ENCODE measurements at places on chromosomes 6 and 20. TPM values are rescaled to one million over a fixed set of nuclear protein-coding genes. Genes with fewer than 3 reads are reported as not detected.
A peak's percentile ranks its signal among the peaks of the same experiment; 100 is the strongest.

Gene CD2AP
- 29.5 TPM for total RNA-seq

Gene PRKN
- total RNA-seq: 6.2 TPM

Gene CTAGE9
- total RNA-seq: not detected

Gene DHX16
- 29.6 TPM for total RNA-seq

Gene NOX3
- not detected for total RNA-seq

Gene RCAN2
- 6.9 TPM for total RNA-seq

DNA sequence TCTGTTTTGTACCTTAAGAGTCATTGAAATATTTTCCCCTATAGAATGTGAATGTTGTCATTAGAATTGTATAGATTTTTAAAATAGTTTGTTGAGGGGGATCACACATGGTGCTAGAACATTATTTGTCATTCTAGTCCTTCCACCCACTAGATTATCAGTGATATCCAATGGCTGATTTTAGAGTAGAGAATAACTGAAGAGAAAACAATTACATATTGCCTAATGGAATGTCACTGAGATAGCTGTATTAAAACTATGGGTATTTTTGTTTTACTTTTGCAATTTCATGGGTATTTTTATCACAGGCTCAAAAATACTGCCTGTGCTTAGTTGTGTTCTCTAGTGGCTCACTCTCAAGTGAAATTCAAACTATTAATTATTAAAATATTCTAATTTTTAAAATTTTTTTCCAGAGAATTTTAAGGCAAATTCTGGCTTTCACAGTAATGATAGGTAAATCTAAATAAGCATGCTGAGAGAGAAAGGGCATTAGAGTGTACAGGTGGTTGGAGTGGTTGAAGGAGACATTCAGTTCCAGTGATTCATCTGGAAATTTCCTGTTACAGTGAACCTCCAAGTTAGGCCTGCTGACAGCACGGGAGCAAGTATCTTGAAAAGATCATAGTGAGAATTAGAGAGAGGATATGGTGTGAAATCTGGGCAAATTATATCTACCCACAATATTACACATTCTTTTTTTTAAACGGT, 399.6 kb downstream of the NKAIN2 start:
- DNase-seq: no peak

DNA sequence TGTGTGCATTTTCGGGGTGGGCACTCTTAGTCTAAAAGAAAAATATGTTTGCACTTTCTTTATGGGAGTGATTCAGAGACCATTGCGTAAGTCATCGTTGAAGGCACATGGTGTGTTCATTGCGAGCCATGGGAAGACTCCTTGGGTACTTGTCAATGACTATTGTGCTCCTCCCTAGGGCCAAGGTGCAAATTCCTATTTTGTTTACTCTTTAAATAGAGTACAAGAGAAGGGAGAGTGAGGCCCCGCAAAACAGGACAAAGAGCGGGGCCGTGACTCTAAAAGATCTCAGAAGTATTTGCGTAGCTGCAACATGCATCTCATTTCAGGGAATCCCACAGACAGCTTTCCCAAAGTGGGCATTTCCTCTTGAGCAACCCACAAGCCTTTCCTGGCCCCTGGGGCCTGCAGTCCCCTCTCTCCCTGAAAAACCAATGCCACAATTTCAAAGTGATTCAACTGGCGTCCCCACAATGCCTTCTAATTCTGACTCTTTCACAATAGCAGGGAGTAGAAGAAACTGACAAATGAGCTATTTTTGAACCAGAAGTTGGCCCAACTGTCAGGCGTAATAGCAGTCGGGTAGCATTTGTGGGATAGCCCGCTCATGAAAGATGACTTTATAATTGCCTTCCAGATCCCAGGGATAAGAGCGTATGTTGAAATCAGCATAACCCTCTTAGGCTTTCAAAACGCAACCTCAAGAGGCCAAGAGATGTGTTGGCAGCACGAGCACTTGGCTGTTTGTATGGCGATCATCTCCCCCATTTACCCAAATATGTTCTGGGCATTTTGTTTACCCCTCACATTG, 277.9 kb upstream of the BMP2 start:
- DNase-seq: no peak

DNA sequence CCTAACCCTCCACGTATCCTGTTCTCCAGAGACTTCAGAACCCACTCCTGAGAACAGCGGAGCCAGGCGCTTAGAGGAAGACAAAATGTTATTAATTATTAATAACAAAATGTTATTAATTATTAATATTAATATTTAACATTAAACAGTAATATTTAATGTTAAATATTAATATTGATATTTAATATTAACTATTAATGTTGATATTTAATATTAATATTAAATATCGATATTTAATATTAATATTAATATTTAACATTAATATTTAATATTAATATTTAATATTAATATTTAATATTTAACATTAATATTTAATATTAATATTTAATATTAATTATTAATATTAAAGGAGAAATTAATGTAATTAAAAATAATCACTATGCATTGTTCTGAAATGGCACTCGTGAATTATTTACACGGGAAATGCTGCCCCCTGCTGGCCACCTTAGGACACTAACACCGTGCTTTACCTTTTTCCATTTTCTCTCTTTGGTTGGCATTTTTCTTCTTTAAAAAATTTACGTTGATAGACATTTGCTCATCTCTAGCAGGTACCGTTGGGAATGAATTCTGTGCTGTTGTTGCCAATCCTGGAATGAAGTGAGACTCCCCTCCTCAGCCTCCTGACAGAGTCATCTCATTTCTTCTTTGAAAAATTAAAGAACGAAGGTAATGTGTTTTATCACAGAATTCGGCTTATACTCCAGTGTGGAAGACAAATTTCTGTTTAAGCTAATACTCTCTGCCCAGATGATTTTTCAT, 7.5 kb upstream of the GGTLC1 start:
- no peak for DNase-seq

DNA sequence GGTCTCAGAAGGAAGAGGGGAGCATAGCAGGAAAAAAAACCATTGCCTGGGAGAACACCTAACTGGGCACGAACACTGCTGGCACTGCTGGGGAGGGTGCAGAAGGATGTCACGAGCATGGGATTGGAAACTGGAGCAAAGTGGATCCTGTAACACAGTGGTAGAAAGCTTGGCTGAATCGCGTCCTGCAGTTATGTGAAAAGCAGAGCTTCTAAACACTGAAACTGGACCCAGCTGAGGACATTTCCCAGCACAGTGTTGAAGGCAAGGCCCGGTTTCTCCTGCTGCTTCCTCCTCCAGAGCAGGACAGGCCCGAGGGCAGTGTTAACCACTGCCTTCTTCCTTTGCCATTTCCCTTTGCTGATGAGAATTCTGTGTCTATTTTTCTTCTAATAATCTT, 6.7 kb downstream of the APMAP start:
- peak; percentile 31 for DNase-seq

DNA sequence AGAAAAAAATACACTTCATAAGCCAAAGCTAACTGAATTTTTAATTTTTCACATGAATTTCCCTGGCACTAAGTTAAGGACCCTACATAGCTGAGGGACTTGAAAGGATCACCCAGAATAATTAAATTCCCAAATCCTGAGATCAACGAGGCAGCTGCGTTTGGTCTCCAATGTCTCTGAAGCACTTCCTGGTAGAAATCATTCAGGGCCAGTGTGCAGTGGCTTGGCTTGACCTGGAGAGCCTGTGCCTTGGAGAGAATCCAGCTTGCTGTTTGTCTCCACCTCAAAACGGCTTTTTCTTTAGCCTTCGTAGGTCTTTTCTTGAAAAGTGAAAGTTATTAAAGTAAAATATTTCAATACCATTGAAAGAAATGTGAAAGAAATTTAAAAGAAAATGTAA, 92.4 kb downstream of the SMOC2 start:
- no peak for DNase-seq

DNA sequence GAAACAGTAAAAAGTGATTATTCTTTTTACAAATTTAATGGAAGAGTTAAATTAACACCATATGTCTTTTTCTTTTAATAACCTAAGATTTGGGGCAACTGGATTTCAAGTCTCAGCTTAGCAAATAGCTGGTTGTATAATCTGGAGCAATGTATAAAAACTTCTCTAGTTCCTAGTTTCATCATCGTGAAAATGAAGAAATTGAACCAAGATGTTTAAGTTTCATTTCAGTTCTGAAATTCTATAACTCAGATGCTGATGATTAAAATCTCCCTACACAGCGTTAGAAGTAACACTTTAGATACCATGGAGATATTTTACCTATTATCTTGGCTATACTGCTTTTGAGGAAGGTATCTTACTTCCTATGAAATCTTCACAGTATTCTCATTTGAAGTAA, 252.0 kb downstream of the KIF16B start:
- no peak for DNase-seq

DNA sequence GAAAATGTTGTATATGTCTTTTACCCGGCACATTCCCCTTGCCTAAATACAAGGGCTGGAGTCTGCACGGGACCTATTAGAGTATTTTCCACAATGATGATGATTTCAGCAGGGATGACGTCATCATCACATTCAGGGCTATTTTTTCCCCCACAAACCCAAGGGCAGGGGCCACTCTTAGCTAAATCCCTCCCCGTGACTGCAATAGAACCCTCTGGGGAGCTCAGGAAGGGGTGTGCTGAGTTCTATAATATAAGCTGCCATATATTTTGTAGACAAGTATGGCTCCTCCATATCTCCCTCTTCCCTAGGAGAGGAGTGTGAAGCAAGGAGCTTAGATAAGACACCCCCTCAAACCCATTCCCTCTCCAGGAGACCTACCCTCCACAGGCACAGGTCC, 11.3 kb upstream of the MAPRE1 start:
- DNase-seq: no peak

GRCh38 chr6:98864497-98864896, 30.1 kb downstream of the POU3F2 start:
- DNase-seq: no peak

DNA sequence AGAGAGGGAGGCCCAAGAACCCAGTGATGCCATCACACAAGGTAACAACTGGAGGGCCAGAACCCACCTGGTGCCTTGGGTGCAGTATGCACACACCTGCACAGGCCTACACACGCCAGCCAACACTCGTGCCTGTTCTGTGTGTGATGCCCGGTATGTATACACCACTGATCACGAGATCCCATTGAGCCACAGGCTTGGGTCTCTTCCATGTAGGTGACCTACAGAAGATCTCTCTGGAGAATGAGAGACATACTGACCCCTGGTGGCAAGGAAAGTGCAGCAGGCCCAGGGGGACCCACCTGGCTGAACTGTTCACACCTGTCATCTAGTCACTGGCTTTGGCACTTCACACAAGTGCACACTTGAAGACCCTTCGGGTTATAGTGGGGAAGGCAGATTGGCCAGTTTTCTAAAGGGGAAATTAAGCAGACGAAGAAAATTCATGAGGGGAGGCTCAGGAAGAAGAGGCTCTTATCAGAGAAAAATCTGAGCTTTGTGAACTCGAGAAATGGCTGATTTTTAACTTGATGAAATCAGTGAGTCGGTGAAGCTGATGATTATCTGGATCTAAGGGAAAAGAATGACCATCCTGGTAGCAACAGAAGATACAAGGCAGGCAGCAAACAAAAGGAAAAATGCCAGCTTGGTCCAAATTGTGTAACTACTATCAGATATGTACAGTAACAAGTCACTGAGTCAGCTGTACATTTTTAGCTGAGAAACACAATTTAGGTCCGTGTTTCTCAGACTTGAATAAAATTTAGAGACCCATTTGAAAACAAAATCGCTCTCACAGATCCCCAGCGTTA, 69.1 kb upstream of the PBOV1 start:
- no peak for DNase-seq

GRCh38 chr6:130966344-130966980, 96.6 kb downstream of the EPB41L2 start:
- DNase-seq: no peak

- no peak for DNase-seq
Measured at GRCh38 chr20:45545754-45546453, 1.3 kb downstream of the EPPIN start.

DNA sequence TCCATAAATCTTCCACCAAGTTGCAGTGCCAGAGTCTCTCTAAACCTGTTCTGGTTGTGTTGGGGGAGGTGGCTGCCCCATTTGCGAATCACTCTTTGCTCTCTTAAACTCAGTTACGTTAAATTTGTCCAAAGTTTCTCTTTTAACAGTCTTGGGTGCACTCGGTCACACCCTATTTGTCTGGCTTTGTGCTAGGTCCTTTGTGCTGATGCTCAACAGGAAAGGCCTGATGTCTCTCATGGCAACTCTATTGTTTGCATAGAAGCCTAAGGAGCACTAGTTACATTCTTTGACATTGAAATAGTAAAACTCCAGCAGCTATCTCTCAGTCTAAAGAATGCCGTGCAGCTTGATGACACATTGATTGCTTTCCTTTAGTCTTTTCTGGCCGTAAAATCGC, 105.1 kb downstream of the TRMT11 start:
- no peak for DNase-seq

DNA sequence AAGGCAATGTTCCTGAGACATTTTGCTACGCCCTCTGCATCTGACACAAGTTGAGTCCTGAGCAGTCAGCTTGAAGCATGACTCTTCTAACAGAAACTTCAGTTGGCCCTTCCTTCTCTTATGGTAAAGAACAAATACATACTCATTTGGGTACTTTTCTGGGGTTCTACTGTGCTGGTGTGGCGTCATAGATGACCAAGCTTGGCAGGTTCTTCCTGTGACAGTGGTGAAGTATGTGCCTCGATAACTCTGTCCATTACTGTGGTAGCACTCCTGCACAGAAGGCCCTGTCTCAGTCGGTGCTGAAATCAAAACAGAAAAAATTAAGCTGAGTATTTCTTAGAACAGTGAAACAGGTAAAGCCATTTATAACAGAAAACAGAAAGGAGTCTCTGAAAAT, 152.5 kb downstream of the SLC22A3 start:
- DNase-seq: no peak

All from type B pancreatic cell (in vitro differentiated cells).